PC-9 (cell line): ENCODE measurements at places on chromosomes 7 and 10. TPM values are rescaled to one million over a fixed set of nuclear protein-coding genes. Genes with fewer than 3 reads are reported as not detected.

CYP2C8 gene
- not detected in 2 replicates for total RNA-seq

GTF2IRD1 gene
- total RNA-seq, result 44.0 and 46.7 TPM in 2 replicates

SKIDA1 gene
- 0.65 and 1.1 TPM in 2 replicates for total RNA-seq

OR9A2 gene
- not detected in 2 replicates for total RNA-seq

ZMYND11 gene
- total RNA-seq, result 51.7 and 54.0 TPM in 2 replicates

LLCFC1 gene
- total RNA-seq, result not detected in 2 replicates

KCNH2 gene
- 1.5 and 1.6 TPM in 2 replicates for total RNA-seq

SPDYE1 gene
- not detected in 2 replicates for total RNA-seq

GSTO2 gene
- total RNA-seq, result 3.3 and 4.3 TPM in 2 replicates

EN2 gene
- not detected in 2 replicates for total RNA-seq

SPDYE16 gene
- not detected in 2 replicates for total RNA-seq

H2BK1 gene
- not detected in 2 replicates for total RNA-seq

RSPH10B2 gene
- 0.76 and 2.0 TPM in 2 replicates for total RNA-seq

CCL24 gene
- not detected in 2 replicates for total RNA-seq

COX19 gene
- total RNA-seq, result 28.9 and 29.3 TPM in 2 replicates

MYPN gene
- total RNA-seq, result 3.9 and 4.1 TPM in 2 replicates

NUTM2E gene
- total RNA-seq, result 0.70 and 0.88 TPM in 2 replicates

UTF1 gene
- not detected in 2 replicates for total RNA-seq
